ENCODE measurements at places on chromosomes 6 and 20.

GRCh38 chr6:110211753-110212152, 31.5 kb downstream of the CDC40 start:
- DNase-seq, result no peak

DNA sequence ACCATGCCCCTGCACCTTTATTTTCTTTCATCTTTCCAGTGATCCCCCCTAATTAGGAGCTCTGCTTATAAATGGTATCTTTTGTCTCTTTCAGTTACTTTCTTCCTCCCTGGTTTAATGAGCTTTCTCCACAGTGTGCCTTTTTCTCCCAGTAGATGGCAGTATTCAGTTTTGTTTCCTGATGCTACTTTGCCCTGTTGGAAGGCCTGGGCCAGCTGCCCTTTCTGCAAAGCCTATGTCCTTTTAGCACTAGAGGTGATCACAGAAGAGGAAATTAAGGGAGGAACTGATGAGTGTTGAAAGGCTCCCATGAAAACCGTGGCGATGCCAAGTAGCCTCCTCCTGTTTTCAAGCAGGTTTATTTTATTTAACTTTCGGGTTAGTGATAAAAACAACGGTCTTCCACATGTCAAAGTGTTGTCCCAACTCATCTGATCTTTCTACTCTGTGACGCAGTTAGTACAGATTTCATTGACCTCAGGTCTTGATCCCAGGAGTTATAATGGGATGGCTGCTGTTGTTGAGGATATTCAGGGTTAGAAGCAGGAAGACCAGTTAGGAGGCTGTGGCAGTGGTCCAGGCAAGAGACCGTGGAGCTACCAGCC, 184.2 kb upstream of the BMP2 start:
- peak; percentile 64 for DNase-seq

DNA sequence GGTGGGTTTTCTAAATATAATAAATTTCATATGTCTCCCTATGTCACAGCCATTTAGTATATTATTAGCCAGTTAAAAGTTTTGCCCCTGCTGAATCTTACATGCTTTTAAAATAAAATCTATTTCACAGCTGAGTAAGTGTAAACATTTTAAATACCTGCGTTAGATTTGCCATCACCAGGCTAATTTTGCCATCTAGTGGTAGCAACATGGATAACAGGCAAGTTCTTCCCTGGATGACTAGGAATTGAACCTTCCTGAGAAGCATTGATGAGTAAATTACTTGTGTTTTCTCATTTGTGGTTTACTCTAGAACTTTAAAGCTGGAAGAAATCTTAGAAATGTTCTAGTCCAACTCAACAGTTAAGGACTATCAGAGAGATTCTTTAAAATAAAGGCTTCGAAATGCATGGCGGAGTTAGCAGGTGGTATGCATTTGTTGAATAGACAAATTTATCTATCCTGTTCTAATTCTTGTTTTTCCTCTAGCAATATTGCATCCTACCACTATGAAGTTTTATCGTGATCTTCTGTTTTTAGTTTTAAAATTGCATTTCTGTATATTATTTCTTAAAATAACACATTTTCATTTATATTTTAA, 2.6 kb downstream of the PRSS35 start:
- DNase-seq, result peak; percentile 57

GRCh38 chr6:25366903-25367545, 87.8 kb downstream of the CARMIL1 start:
- peak; percentile 20 for DNase-seq

DNA sequence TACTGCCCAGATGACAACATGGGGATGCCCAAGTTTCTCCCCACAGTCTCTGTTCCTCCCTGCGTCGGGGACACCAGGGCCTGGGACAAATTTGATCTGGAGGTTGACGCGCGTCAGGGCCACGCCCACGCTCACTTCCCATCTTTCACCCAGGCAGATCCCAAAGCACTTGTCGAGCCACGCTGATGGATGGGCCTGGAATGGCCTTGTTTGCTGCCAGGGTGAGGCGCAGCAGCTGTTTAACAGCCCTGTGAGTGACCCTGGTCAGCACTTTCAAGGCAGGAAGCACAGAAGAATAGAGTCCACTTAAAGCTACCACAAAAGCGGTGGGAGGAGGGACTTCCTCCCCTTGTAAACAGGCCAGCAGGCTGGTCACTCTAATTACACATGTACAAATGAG, 324.7 kb upstream of the JARID2 start:
- no peak for DNase-seq

DNA sequence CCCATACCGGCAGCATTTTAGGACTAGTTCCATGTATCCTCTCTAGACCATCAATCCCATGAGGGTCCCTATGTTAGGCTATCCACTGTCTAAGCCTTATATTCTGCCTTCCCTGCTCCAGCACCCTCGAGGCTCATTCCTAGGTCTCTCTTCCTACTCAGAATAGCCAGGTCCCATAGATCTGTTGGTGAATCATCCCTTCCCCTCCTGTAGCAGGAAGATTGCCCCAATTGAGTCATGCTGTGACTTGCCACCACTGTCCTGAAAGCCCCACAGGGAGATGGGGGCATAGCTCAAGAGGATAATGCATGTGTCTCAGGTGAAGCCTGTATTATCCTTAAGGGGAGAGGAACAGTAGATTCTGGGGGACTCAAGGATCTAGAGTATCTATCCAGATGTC, 143.1 kb upstream of the MOCS1 start:
- no peak for DNase-seq

DNA sequence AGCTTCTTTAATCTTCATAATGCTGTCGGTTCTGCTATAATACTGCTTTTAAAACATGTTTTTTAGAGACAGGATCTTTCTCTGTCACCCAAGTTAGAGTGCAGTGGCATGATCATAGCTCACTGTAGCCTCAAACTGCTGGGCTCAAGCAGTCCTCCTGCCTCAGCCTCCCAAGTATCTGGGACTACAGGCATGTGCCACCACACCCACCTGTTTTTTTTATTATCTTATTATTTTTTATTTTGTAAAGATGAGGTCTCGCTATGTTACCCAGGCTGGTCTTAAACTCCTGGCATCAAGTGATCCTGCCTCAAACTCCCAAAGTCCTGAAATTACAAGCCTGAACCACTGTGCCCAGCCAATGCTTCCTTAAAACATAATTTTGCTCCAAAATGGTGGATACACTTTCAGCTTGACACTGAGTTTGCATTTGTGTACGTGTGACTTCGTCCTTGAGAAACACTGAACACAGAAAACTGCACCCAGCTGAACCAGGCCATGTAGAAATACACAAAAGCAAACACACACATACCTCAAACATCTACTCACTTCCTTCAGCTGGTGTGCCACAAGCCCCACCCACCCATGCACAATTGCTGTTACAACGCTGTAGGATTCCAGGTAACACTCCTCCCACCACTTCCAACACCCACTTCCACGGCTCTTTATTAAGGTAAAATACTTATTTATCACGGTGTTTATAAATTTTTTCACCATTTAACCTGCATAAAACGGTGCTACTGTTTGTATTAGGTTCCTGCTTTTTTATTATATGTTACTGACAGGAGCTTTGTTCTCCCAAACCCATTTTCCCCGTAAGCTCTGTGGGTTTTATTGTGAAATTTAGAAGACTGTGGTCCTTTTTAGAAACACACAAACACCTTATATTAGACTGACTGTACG, 109.1 kb downstream of the TSHZ2 start:
- DNase-seq, result no peak

DNA sequence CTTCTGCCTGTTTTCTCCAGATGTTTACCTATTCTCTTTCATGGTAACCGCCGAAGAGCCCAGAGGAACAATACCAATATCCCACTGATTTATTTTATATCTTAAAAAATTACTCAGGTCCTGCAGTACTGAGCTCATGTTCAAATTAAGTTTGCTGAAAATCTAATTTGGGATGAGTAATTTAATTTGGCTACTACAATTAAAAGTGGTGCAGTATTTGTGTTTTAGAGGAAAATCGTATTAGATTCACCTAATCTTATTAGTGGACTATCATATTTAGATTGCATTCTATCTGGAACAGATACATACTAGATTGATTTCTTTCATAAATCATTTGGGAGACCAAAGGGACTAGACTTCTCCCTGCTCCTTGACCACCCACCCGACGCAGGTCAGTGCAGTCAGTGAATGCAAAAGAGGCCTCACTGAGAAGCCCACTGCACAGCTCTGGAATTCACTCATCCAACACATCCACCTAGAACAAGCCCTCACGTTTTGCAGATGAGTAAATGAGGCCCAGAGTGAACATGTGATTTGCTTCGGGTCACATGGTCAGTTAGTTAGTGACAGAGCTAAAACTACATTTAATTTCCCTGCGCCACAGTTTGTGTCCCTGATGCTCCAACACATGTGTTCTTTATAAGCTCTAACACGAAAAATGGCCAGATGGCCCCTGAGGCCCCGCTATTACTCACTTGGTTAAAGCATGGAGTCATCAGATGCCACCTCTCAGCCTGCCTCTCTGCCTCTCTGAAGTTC, 101.8 kb downstream of the TRERF1 start:
- no peak for DNase-seq

- peak; percentile 72 for DNase-seq
Measured at GRCh38 chr6:63663147-63663955, 27.7 kb downstream of the PHF3 start.

- DNase-seq, result no peak
Measured at GRCh38 chr6:6646859-6647258, 58.3 kb downstream of the LY86 start.

DNA sequence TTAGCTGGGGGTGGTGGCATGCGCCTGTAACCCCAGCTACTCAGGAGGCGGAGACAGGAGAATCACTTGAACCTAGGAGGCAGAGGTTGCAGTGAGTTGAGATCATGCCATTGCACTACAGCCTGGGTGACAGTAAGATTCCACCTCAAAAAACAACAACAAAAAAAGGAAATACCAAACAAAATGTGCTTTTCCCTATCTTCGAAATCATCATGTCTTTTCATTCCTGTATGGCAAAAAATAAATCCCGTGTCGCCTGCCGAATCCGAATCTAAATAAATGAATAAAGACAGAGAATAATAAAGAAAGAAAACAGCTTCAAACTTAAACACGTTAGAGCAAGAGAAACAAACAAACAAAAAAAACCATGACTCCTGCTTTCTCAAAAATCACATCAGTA, 11.8 kb downstream of the B4GALT5 start:
- no peak for DNase-seq

GRCh38 chr20:57930351-57930750, 220.5 kb upstream of the PMEPA1 start:
- DNase-seq, result no peak

DNA sequence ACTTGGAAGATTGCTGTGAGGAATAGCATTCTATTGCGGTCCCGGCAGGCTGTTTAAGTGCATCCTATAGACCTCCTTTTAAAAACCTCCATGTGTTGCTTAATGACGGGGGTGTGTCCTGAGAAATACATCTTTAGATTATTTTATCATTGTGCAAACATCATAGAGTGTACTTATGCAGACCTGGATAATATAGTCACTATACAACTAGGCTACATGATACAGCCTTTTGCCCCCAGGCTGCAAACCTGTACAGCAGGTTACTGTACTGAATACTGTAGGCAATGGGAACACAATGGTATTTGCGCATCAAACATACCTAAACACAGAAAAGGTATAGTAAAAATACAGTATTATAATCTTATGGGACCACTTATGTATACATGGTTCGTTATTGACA, 175.6 kb downstream of the RNF144B start:
- no peak for DNase-seq

DNA sequence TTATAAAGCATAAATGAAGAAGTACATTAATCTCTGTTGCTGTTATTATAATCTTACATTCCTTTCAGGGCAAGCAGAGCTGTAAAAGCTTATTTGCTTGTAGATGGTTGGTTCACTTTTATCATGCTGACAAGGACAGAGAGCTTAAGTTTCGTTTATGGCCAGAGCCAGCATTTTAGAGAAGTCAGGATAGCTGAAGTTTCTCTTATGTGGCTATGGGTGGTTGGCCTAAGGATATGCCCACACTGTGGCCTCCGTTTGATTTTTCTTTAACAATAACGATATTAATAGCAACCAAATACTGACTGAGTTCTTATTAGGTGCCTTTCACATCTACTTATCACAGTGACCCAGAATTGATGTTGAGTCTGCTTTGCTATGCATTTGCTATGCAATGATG, 78.5 kb downstream of the FARS2 start:
- no peak for DNase-seq

DNA sequence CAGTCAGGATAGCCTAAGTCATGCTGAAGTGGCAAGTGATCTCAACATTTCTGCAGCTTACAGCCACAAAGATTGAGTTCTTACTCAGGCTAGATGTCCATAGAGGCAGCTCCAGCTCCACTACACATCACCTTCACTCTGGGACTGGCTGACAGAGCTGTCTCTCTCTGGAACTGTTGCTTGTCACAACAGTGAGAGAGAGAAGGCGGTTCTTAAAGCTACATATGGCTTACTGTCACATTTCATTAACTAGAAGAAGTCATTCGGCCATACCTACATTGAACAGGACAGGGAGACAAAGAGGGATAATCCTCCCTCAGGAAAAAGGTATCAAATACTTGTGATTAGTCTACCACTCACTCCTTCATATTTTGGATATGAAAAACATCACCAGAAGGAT, 914.9 kb upstream of the FLRT3 start:
- DNase-seq, result no peak

- DNase-seq, result no peak
Measured at GRCh38 chr6:11311970-11312369, 79.5 kb upstream of the NEDD9 start.

- DNase-seq, result no peak
Measured at GRCh38 chr6:16441262-16441661, 202.9 kb downstream of the GMPR start.

- peak; percentile 62 for DNase-seq
Measured at GRCh38 chr6:113859349-113860180, 2.4 kb downstream of the MARCKS start.

DNA sequence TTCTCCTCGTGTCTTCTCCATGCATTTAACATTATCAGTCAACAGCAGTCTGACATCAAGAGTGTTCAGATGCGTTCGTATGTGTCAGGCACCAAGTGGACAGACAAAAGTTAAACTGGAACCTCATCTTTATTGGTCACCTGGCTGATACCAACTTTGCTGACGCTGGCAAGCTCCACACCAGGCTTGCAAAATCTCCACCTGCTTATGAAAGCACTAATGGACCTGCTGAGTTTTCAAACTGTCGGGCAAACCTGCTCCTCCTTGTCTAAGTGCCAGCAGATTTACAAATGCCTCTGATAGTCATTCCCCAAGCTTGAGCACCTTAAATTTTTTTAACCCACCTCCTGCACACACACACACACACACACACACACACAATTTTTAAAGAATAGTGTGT, 27.9 kb upstream of the DSP start:
- DNase-seq, result no peak

DNA sequence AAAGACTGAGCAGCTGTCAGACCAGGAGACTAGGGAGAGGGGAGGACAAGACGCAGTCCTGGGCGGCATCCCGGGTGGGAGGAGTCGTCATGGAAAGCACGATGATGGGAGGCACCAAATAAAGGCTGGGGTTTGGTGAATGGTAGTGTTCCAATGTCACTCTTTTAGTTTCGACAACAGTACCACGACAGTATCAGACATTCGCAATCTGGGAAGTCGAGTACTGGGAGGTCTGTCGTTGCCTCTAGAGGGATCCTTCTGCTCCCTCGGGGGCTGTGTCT, 32.1 kb downstream of the PSMG4 start:
- DNase-seq, result no peak

Measured in HCEC 1CT (cell line).